ENCODE measurements at places on chromosomes 3 and 15.

- no peak for DNase-seq
Observed at GRCh38 chr15:93058904-93059427, 30.0 kb downstream of the RGMA start.

DNA sequence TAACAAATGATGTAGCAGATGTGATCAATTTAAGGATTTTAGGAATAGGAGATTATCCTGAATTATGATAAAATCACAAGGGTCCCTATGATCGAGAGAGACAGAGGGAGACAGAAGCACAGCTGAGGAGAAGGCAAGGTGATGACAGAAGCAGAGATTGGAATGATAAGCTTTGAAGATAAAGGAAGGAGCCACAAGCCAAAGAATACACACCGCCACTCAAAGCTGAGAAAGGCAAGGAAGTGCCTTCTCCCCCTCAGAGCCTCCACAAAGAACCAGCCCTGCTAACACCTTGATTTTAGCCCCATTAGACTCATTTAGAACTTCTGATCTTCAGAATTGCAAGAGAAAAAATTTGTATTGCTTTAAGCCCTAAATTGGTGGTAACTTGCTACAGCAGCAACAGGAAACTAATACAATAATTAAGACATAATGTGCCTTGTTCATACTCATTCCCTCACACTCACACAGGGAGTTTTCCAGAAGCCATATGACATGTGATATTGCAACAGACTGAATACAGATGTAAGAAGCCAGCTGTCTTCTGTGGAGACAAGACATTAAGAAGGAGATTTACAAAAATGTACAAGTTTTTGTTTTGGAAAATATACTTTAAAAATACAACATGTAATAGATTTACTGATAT is 38.2 kb downstream of the TRANK1 start:
- no peak for DNase-seq

- DNase-seq, result no peak
Observed at GRCh38 chr15:71280206-71280605, 164.9 kb downstream of the THSD4 start.

- DNase-seq, result no peak
Observed at GRCh38 chr3:82082796-82083195, 321.4 kb upstream of the GBE1 start.
